ENCODE measurements at places on chromosomes 6 and 20. TPM values are rescaled to one million over a fixed set of nuclear protein-coding genes. Genes with fewer than 3 reads are reported as not detected.

SAPCD1 gene
- 2.4 TPM for total RNA-seq

PPP1R3G gene
- total RNA-seq = 0.74 TPM

KDM1B gene
- 14.8 TPM for total RNA-seq

CFB gene
- 1.6 TPM for total RNA-seq

MEP1A gene
- total RNA-seq = not detected

TREML4 gene
- total RNA-seq = not detected

ULBP2 gene
- 3.7 TPM for total RNA-seq

OR2J3 gene
- total RNA-seq = not detected

GFRA4 gene
- not detected for total RNA-seq

FGD2 gene
- not detected for total RNA-seq

SLC2A10 gene
- 16.0 TPM for total RNA-seq

PLEKHG1 gene
- total RNA-seq = 42.3 TPM

Data from dermis blood vessel endothelial cell (primary cell).